ENCODE measurements at places on chromosomes 3 and 15.

DNA sequence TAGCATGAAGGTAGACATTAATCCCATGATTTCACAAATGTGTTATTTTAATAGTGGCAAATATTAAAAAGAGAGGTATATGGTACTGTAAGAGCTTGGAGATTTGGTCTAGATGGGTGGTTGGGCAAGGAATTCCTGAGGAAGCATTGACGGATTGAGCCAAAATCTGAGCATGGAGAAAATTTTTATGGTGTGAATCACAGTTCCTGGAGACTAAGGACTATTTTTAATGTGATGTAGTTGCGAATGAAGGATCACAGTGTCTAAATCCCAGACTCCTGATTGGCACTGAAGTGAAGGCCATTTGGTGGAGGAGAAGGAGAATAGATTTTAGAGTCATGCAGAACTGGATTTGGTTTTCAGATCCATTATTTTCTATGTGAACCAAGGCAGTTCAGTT lies 188.7 kb upstream of the FEZF2 start:
- DNase-seq = no peak

- no peak for DNase-seq
Observed at GRCh38 chr3:189334064-189334920, 162.5 kb downstream of the TPRG1 start.

- no peak for DNase-seq
Observed at GRCh38 chr3:82202269-82202668, 440.8 kb upstream of the GBE1 start.

DNA sequence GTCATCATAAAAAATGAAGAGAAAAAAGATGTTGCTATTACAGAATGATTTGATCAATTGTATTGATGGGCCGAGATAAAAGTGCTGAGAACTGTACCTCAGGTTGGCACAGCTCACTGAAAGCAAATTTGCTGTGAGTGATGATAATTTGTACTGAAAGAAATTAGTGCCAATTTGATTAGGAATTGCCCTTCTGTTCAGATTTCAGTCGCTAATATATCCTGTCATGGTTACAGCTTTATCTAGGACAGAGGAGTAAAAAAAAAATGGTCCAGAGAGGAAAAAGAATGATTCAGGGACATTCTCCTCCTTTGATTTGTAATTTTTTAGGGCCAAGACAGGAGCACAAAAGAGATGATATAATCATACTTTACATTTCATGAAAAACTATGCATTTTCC lies 1264.2 kb downstream of the ROBO2 start:
- no peak for DNase-seq

DNA sequence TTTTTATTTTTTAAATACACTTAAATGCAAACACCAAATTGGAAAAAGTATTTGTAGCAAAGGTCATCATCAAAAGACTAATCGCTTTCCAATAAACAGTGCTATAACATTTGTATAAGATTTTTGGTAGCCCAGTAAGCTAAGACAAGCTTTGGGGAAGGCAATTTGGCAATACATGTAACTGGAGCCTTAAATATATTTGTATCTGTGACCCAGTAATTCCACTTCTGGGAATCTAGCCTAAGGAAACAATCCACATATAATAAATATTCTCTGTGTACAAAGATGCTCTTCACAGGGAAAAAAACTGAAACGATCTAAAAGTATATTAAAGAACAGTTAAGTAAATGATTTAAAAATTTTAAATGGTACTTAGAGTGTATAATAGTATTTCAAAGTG lies 65.5 kb upstream of the TJP1 start:
- no peak for DNase-seq

- DNase-seq = no peak
Observed at GRCh38 chr3:112437146-112438022, 61.9 kb downstream of the BTLA start.

- DNase-seq = peak; percentile 56
Observed at GRCh38 chr15:100771746-100772145, 107.9 kb upstream of the ALDH1A3 start.

- no peak for DNase-seq
Observed at GRCh38 chr15:35181538-35181937, 96.4 kb upstream of the NANOGP8 start.

DNA sequence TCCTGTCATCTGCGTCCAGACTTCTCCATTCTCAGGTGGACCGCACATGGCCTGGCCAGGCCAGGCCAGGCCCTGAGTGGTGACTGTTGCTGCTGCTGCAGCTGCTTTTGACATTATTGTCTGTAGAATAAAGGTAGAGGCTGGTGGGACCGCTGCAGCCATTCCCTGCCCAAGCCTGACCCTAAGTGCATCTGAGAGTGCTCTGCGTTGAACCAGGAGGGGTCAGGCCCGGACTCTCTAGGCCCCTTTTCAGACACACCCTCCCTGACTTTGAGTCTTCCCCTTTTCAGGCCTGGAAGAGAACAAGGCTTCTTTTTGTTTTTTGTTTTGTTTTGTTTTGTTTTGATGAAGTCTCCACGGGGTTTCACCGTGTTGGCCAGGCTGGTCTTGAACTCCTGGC lies 54.6 kb upstream of the FLNB start:
- no peak for DNase-seq

DNA sequence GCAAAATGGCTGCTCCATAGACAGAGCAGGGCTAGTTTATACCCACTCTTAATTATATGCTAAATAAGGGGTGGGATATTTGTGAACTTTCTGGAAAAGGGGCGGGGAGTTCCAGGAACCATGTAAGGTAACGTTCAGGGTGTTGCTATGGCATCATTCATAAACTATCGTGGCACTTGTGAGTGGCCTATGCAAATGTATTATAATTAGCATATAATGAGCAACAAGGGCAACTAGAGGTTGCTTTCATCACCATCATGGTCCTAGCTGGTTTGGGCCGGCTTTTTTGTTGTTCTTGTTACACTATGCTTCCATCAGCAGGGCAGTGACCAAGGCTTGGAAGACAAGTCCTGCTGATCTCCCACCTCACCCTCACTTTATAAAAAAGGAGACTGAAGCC lies 43.2 kb upstream of the FGD5 start:
- DNase-seq = peak; percentile 16

GRCh38 chr3:17469520-17469919 lies 272.9 kb downstream of the TBC1D5 start:
- no peak for DNase-seq

GRCh38 chr3:133466531-133467386 lies 66.9 kb downstream of the BFSP2 start:
- DNase-seq = no peak

GRCh38 chr3:42114130-42114725 lies 23.1 kb downstream of the TRAK1 start:
- no peak for DNase-seq

- DNase-seq = no peak
Observed at GRCh38 chr3:97954228-97954827, 17.9 kb downstream of the RIOX2 start.

GRCh38 chr15:88571852-88572259 lies 25.4 kb upstream of the DET1 start:
- DNase-seq = no peak

GRCh38 chr3:184299488-184300377 lies 692 bp downstream of the PSMD2 start:
- no peak for DNase-seq

DNA sequence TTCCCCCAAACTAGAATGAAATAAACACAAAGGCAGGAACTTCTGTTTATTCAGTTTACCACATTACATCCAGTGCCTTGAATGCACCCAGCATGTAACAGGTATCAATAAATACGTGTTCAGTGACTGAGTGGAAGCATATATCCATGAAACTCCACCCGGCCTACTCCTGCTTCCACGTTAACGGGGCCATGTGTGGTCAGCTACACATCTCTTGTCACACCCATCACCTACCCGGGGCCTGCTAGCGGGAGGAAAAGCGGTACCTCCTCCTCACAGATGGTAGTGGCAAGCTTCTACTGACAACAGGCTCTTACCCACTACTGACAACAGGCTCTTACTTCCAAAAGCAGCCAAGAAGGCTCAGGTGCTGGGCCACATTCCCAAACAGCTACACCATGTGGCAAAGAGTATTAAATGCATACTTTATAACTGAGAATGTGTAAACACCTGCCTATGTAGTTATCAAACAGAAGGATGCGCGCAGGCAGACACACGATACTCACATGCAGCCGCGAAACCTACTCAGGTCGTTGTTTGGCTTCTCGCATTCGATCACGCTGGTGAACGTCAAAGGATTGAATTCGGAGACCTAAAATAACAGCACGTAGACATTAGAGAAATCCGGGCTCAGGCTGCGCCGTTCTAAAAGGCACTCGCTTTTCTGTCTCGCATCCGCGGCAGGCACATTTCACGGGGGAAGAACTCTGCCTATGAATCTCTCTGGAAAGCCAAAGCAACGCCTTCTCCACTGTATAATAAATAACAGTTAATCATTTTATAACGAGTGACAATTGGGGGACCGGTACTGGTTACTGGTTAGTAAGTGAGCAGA lies 127.4 kb downstream of the ATP10A start:
- no peak for DNase-seq

GRCh38 chr3:188627652-188628051 lies 473.7 kb downstream of the LPP start:
- DNase-seq = no peak

- DNase-seq = peak; percentile 53
Observed at GRCh38 chr15:101045236-101045646, 126.1 kb downstream of the LRRK1 start.

DNA sequence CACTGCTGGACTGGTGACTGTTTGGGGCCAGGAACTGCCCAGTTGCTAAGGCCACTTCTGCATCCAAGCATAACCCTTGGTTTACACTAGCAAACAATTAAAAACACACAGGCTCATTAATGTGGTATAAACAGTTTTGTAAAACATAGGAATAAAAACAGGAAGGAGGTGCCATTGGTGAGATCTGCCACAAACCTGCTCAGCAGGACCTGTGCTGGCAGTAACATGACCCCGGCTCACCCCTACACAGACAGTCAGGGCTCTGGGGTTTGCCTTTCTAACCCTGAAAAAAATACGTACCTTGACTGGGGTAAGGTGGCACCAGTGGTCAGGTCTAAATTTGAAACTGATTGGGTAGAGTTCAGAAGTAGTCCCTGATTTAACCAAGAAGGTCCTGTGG lies 76.2 kb downstream of the ATP1B3 start:
- no peak for DNase-seq

- DNase-seq = no peak
Observed at GRCh38 chr3:123295901-123296250, 94.1 kb downstream of the SEC22A start.

GRCh38 chr3:171187706-171188290 lies 161.3 kb upstream of the SLC2A2 start:
- no peak for DNase-seq

- DNase-seq = no peak
Observed at GRCh38 chr3:190117981-190118380, 2.7 kb downstream of the P3H2 start.

GRCh38 chr15:43541785-43542184 lies 24.4 kb downstream of the MAP1A start:
- no peak for DNase-seq

DNA sequence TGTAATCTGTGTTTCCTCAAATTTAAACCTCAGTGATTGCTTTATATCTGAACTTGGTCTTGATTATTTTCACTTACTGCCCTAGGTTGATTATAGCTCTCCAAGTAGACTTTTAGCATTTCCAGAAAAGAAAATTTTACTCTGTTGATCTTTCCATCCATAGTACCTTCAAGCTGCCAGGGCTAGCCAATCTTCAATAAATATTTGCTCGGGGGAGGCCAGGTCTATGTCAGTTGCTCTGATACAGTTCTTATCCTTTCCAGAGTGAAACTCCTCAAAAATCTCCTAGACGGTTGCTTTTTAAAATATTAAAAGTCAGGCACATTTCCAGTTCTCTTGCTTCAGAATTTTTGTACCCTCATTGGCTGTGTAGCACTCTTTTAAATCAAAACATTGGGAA lies 38.8 kb downstream of the RETNLB start:
- no peak for DNase-seq

DNA sequence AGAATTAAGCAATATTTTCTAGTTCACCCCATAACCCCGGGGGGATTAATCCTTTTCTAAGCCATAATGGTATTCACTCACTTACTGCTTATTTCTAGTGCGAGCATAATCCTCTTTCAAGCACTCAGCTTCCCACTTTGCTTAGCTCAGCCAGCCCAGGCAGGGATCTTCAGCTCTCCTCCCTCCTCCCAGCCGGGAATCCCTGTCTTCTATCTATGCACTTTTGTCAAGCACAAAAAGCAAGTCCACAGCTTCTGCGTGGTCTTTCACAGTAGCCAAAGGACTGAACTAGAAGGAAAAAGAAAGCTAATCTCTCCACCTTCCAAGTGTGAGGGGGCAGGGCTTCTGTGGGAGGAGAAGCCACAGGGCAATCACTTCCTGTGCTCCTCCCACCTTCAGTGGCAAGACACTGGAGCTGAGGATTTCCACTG lies 62.8 kb downstream of the PEX5L start:
- no peak for DNase-seq

DNA sequence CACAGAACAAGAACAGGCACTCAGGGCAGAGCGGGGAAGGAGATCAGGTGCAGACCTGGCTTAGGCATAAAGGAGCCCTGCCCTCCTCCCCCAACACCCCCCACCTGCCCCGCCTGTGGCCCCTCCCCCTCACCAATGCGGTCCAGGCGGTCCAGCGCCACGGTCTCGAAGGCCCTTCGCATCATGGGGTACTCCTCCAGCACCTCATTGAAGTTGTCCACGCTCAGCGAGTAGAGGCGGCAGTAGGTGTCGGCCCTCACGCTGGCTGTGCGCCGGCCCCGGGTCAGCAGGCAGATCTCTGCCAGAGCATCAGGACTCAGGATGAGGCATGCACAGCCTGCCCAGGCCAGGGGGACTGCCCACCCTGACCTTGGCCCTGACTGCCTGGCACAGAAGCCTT lies 44.8 kb downstream of the HCN4 start:
- DNase-seq = no peak
